ENCODE measurements at places on chromosomes 6 and 20.

GRCh38 chr6:132261354-132261753 is 139.9 kb downstream of the MOXD1 start:
- no peak for DNase-seq

DNA sequence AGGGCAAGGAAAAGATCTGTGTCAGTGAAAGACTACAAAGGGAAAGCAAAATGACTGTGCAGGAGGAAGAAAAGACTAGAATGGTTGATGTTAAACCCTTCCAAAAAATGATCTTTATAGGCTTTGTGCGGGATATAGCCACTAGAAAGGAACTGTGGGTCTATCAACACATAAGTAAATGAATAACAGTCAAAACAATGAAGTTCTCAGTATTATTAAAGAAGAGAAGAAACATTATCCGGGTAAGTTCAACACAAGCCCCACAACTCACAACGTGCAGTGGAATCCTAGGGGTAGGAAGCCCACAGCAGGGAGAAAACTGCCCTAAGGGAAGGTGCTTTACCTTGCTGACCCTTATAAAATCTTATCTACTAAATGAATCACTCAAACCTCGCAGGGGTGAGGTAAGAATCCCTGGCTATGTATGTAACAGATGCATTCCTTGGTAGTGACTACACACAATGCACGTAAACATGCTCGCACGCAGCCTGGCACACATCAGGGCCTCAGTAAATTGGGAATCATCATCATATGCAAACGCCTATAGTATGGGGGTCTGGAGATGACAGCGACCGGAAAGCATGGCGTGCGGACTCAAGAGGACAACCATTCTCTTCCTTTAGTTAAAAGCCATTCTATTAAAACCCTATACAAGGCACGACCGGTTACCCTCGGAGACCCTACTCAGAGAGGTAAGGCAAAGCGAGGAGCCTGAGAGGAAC is 11.3 kb downstream of the TFAP2A start:
- DNase-seq: no peak

GRCh38 chr6:83127976-83128375 is 60.5 kb downstream of the DOP1A start:
- no peak for DNase-seq

DNA sequence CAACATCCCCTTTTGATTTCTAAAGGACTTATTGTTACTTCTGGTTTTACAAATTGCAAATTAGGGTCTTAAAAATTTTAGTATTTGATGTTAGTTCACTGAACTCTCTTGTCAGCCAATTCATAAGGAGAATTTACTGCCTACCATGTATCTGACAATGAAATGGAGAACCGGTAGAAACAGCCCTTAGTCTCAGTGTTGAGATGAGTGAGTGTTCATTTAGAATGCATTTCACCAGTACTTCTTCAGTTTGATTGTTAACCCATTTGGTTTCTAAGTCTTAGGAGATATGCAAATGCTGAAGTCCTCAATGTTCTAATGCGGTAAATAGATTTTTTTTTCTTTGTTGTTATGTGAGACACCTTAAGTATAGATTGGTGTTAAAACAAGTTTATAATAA is 616.3 kb upstream of the FLRT3 start:
- DNase-seq: no peak

- DNase-seq: no peak
These were observed 6.4 kb downstream of the FGD2 start for GRCh38 chr6:37011656-37012378.

GRCh38 chr6:154960854-154961530 is 34.1 kb upstream of the TIAM2 start:
- DNase-seq: no peak

- no peak for DNase-seq
These were observed 434.8 kb downstream of the ADGRB3 start for GRCh38 chr6:69069881-69070280.

DNA sequence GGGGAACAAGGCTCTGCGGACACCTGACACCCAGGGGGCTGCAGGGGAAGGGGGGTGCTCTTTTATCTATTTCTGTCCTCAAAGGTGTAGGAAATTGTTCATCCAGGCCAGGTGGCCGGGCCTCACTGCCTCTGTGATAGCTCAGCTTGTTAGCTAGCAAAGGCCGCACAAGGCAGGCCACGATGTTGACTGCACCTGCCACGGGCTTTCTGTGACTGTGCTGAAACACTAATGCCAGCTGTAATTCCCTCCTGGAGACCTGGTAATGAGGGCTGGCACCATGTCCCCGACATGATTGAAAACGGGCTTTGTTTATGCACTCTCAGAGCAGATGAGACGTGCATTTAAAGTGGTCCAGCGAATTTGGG is 61.4 kb upstream of the APCDD1L start:
- no peak for DNase-seq

DNA sequence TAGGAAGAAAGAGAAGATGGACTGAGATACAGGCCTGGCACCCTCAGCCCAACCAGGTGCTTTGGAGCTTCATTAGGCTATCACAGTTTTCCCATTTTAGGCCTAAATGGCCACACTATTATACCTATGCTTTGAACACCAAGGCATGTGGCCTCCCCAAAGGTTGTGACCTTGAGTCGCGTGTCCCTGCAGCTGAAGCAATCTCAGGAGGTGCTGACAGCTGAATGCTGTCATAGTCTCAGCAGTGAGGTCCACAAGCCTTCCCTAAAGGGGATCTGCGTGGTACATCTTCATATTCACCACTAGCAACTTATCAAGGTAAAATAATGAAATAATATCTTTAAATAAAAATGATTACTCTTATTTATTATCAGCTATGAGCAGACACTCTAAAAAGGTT is 707.9 kb upstream of the NRSN1 start:
- no peak for DNase-seq

DNA sequence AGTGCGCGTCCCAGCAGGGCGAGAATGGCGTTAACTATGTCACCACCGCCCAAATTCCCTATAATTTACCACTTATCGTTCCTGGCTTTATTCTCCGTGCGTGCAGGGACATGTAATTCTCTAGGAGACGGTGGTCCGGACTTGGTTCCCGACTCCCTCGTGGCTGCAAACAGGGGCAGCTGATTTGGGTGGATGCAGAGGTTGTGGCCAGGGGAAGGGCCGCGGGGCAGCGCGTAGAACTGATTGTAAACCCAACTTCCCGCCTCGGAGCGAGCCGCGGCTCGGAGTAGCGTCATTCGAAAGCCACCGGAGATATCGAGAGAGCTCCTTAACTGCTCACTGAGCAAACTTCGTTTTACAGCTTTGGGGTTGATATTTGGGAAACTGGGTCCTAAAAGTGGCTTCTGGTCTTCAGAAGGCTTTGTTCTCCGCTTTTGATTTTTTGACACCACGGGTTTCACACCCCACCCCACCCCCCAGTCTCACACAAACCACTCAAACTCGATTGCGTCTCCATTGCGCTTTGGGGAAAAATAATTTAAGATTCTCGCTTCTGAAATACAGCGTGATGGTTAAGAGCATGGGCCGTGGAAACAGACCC is 17.5 kb upstream of the ZSCAN9 start:
- DNase-seq: peak; percentile 38

GRCh38 chr6:166584853-166585429 is 1.5 kb downstream of the RAMACL start:
- DNase-seq: no peak

DNA sequence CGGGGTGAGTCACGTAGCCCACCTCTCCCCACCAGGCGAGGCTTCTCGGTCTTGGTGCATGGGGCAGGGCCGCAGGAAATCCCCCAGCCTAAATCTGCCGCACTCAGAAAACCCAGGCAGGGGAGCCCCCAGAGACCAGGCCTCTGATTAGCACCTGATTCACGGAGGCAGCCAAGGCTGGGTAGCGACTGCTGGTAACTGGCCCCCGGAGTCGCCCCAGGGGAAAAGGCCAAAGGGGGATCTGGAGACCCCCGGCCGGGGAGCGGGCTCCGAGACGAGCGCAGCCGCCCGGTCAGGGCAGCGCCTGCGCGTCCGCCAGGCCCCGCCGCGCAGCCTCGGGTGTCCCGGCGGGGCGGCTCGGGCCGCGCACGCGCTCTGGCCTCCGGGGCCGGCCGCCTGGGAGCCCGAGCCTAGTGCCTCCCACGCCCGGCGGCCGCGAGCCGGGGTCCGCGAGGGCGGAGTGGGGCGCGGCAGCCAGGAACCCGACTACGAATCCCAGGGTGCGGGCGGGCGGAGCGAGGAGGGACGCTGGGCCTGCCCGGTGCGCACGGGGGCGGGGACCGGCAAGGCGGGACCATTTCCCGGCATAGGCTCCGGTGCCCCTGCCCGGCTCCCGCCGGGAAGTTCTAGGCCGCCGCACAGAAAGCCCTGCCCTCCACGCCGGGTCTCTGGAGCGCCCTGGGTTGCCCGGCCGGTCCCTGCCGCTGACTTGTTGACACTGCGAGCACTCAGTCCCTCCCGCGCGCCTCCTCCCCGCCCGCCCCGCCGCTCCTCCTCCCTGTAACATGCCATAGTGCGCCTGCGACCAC is at the start of gene DUSP22:
DUSP22 (plus strand) TSS at position 791 of the 809 bp plus-strand sequence. CDS start 53 bp downstream, outside the sequence.
- DNase-seq: peak; percentile 91

GRCh38 chr6:31585491-31585890 is 586 bp upstream of the LST1 start:
- DNase-seq: no peak

GRCh38 chr6:25883991-25884390 is 9.9 kb upstream of the SLC17A3 start:
- DNase-seq: no peak

GRCh38 chr6:68779366-68779765 is 144.3 kb downstream of the ADGRB3 start:
- no peak for DNase-seq

DNA sequence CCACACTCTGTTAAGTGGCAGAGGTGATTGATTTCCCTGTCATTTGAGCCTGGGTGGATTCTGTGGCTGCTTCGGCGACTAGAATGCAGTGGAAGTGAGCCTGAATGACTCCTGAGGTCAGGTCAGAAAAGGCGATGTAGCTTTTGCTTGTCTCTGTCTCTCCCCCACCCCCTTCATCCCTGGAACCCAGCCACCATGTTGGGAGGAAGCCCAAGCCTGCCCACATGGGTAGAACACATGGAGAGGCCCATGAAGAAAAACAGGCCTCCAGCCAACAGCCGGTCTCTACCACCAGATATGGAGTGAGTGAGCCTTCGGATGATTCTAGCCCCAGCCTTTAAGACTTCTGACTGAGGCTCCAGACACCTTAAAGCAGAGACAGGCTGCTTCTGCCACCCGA is 181.0 kb downstream of the TFAP2C start:
- DNase-seq: no peak

DNA sequence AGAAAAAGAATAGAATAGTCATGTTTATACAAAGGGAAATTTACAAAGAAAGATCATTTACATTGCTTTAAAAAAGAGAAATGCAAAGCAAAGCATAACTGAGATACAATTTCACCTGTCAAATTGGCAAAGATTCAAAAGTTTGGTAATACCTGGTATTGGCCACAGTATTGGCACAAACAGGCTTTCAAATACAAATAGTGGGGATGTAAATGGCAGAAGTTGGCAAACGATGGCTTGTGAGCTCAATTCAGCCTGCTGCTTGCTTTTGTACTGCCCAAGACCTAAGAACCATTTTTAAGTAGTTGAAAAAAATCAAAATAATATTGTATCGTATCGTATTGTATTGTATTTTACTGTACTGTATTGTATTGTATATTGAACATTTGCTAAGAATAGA is 194.5 kb upstream of the JAG1 start:
- no peak for DNase-seq

GRCh38 chr20:24675651-24676352 is 206.4 kb downstream of the SYNDIG1 start:
- no peak for DNase-seq

DNA sequence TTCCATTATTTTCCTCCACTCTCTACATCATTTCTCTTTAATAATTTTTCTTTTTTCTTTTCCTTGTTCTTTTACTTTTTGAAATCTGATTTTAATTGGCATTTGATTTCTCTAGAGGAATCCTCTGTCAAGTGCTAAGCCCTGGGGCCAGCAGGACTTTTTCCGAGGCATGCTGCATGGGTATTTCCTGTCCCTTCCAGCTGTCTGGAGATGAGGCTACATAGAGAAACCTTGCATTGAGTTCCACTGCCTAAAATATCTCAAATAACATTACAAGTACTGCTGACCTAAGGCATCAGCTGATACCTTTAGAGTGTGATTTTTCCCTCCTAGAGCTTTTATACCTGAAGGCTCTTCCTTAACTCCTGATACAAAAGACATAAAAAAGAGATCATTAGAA is 6.2 kb downstream of the RNF217 start:
- no peak for DNase-seq

DNA sequence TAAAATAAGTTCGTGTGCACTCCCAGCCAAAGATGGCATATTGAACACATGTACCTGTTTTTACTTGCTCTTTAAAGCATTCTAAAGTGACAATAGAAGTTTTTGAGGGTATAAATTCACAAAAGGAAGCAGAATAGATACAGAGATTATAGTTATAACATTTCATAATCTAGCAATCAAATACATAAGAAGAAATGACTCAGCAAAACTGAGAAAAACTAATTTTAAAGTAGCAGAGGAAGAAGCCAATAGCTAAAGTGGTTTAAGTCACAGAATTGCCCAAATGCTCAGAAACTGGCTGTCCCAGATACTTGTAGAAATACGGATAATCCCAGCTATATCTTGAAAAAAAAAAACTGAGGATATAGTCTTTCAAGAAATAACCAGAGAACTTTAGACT is 49.2 kb upstream of the TBC1D32 start:
- no peak for DNase-seq

GRCh38 chr6:138347864-138348263 is 29.8 kb upstream of the SMIM28 start:
- no peak for DNase-seq

GRCh38 chr6:129863664-129864063 is 2.5 kb upstream of the TMEM244 start:
- DNase-seq: no peak

DNA sequence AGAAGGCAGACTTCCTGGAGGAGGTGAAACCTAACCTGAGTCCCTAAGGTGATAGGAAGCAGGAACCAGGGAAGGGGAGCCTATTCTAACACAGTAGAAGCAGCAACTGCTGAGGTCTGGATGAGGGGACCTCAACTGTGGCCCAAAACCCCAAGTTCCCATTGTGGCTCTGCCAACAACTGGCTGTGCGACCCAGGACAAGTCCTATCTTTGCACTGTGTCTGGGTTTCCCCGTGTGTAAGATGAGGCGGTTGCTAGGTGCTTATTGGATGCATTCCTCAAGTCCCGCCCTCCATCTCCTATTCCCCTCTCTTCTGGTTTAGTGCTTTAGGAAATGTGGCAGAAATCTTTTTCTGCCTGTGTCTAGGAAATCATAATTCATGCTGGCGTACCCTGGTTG is 52.2 kb upstream of the TTPAL start:
- DNase-seq: no peak

Measured in CD4-positive, alpha-beta T cell (primary cell).